H4 (cell line): ENCODE measurements at places on chromosomes 2 and 18.

- DNase-seq = no peak
Observed at GRCh38 chr18:37304012-37304680, 261.5 kb downstream of the CELF4 start.

DNA sequence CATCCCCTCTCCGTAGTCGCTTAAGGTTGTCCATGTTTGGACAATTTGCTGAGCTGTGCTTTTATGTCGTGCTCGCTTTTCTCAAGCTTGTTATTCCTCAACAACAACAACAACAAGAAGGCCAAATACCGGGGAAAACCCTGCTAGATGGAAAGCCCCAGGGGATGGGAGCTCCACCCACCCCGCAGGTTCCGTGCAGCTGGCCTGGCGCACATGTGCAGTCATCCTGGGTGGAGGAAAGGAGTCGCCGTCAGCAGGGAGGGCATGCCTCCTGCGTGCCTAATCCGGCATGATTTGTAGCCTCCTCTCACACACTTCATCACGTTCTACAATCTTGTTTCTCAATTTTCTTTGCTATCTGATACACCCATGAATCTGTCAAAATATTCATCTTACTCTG is 87.4 kb upstream of the SALL3 start:
- no peak for DNase-seq

- no peak for DNase-seq
Observed at GRCh38 chr2:15115776-15116175, 445.4 kb downstream of the NBAS start.

DNA sequence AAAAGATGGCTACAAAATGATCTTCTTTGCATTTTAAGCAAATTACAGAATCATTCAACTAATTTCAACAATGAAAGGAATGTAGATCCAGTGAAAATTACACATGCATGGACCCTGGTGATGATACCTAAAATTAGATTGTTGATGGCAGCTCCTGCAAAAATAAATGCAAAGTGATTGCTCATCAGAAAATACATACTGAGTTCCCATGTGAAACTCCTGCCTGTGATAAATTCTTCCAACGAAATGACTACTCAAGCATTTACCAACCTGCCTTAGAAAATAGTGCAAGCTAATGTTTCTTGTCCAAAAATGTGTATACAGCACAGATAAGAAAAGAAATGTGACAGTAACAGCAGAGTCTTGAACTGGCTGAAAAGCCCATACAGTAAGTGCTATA is 300.0 kb upstream of the REV1 start:
- DNase-seq = no peak

DNA sequence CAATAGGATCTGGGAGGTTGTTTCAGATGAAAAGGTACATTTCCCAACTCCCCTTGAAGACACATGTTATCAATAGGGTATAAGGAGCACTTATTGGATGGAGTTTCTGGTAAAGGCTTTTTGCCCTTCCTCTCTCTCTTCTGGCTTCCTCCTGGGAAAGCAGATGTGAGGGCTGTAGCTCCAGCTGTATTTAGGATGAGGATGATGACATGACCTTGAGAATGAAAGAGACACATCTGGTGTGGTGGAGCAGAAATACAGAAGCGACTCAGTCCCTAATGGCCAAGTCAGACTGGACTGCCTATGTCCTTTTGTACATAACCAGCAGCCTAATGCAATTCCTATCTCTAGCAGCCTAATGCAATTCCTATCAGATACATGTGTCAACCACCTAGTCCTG is 100.9 kb upstream of the NXPH2 start:
- no peak for DNase-seq
